ENCODE measurements at places on chromosomes 11 and 22. TPM values are rescaled to one million over a fixed set of nuclear protein-coding genes. Genes with fewer than 3 reads are reported as not detected.

The ARRB1 gene
- total RNA-seq: 27.7 TPM

The OR4A16 gene
- total RNA-seq: not detected

The SLC5A1 gene
- 0.24 TPM for total RNA-seq

The MYEOV gene
- total RNA-seq: 0.11 TPM

The BIRC3 gene
- total RNA-seq: 0.08 TPM

The TRPM5 gene
- not detected for total RNA-seq

The MED15 gene
- 91.2 TPM for total RNA-seq

- DNase-seq: no peak
These were observed 30.0 kb downstream of the MOV10L1 start for GRCh38 chr22:50119768-50120251.

DNA sequence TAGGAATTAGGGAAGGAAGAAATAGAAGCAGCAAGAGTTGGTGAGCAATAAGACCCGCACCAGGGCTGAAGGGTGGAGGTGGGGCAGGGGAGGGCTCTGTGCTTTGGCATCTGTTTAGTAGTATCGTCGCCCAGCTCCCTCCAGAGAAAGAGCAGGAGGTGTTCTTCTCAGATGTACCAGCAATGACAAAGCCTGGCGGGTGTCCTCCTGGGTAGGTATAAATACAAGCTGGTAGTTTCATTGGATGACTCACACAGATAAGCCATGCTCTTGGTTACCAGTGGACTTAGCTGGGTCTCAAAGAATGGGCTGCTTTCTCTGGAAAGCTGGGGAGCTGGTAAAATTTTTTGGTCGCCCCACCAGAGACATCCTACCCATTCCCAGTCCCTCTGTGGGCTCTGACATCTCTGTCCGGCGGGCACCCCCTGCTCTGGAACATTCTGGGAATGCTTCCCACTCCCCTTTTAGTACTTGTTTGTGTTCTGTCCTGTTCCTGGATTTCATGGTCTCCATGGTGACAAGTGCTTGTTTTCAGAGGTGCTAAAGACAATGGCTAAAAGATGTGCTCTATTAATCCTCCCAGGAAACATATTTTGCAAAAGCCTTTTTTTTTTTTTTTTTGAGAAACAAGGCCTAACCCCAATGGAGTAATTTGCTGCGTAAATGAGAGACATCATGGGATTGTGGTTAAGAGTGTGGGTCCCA is 15.4 kb upstream of the TUBA8 start:
- no peak for DNase-seq

- DNase-seq: peak; percentile 89
These were observed 2.8 kb upstream of the CABP7 start for GRCh38 chr22:29716814-29717545.

GRCh38 chr11:123630126-123630608 is 24.3 kb downstream of the SCN3B start:
- peak; percentile 37 for DNase-seq

- DNase-seq: no peak
These were observed 9.0 kb upstream of the ME3 start for GRCh38 chr11:86681483-86681756.

DNA sequence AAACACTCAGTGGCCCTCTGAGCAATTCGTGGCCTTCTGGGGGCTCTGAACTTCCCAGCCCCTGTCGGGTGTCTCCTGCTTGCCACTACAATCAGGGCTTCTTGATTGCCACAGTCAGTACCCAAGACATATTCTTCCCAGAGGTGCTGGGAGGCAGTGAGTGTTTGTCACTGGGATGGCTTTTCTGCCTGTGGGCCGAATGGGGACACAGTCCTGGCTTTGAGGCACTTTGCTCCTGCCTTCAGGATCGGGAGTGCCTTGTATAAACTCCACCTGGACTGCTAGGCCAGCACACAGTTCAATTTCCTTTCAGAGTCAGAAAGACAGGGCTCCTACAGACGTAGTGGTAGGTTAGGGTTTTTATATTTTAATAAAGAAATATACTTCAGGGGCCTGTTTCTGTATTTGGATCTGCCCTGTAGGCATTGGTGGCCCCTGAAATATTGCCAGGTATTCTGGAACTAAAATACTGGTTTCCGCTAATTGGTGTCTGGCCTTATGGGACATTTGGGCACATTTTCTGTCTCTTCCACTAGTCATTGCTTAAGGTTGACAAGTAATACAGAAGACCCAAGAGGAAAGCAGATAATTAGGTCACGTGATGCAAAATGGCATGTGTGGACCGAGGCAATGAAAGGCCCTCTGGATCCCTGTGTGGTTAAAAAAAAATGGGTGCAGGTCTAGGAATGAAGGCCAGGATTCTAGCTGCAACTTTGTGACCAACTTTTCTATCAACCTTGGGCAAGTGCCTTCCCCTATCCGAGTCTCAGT is 98.4 kb upstream of the NARS2 start:
- DNase-seq: no peak

DNA sequence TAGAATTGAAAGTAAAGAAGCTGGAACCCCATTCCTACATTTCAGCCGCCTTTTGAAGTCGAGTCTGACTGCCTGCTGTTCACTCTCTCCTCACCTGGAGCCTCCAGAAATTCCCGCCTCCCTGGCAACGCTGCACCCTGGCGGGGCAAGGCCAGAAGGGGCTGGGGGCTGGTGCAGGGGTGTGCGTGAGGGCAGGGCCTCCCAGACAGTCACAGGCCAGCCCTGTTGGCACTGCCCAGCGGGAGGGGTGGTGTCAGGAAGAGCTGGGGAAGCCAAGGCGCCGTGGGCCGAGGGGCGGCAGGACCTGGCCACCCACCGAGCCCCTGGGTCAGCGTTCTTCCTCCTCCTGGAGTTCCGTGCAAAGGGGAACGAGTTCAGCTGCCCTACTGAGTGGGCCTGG is 123.2 kb downstream of the KCNQ1OT1 start:
- no peak for DNase-seq

- DNase-seq: peak; percentile 85
These were observed 158.7 kb downstream of the RAB38 start for GRCh38 chr11:88016392-88017170.

DNA sequence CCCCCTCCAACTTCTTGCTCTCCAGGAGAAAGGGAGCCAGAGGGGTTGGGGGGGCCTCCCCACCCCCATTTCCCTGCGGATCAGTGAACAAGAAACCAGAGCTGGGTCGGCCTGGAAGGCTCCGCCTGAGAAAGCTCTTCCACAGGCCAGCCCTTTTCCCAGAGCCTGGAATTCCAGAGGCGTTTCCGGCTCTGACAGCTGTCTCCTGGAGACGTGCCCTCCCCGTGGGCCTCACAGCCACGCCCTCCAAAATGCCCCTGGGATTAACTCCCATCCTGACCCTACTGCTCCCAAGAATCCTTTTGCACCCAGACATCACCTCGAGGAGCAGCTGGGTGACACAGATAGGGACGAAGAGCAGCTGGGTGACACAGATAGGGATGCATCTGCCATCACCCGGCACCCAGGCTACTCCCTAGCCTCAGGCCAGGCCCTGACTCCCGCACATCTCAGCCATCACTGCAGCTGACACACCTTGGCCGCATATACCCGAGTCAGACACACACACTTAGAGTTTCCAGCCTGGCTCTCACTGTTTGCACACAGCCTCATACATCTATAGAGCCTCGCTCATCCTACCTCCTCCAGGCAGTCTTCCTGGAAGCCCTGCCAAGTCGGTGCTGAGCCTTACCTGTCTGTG is 7.6 kb upstream of the CDC42EP1 start:
- no peak for DNase-seq

GRCh38 chr22:20509344-20510047 is 2.1 kb downstream of the MED15 start:
- DNase-seq: peak; percentile 90

DNA sequence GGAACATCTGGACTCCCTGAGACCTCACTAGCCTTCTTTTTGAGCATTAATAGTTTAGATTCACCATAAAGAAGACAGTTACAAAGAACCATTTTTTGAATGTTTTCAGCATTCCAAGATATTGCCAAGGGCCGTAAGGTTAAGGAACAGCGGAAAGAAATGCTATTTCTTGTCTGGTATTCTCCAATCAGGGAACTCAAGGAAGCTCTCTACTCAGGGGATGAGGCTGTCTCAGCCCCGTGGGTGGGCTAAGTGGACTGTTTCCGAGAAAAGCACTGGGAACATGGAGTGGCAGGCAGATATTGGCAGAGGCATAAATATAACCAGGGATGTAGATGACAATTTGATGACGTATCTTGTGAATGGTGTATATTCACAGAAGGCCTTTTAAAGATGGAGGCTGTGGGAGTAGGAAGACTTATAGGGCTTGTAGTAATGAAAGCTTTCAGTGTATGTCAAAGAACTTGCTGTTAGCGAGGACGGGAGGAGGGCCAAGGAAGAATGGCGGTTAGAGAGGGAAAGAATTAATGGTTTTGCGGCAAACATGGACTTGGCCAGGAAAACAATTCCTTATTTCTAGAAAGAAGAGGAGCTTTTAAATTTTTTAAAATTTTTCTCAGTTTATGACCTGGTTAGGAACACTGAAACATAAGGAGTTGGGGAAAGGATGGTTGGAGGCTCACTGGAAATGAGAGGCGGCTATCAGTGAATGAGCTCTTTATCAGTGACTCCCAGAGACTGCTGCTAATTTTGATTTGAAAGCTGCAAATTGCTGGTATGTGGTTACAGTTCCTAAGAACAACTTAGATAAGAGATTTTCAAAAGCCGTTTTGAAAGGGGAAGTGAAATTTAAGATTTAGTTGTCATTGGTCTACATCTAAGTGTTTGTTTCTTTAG is 64.6 kb downstream of the ST3GAL4 start:
- peak; percentile 92 for DNase-seq

DNA sequence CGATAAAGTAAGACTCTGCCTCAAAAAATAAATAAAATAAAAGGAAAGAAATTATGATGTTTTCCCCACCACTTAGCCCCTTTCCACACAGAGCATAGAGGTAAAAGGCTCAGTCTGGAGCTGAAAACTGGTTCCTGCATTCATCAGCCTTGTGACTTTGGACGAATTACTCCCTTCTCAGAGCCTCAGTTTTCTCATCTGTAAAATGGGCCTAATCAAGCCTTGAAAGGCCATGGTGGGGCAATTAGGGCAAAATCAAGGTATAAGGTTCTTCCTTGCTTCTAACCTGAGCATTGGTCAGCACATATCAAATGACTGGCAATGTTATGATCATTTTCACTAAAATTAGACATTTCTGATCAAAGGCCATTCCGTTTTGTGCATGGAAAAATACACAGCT is 417.7 kb downstream of the MN1 start:
- no peak for DNase-seq

DNA sequence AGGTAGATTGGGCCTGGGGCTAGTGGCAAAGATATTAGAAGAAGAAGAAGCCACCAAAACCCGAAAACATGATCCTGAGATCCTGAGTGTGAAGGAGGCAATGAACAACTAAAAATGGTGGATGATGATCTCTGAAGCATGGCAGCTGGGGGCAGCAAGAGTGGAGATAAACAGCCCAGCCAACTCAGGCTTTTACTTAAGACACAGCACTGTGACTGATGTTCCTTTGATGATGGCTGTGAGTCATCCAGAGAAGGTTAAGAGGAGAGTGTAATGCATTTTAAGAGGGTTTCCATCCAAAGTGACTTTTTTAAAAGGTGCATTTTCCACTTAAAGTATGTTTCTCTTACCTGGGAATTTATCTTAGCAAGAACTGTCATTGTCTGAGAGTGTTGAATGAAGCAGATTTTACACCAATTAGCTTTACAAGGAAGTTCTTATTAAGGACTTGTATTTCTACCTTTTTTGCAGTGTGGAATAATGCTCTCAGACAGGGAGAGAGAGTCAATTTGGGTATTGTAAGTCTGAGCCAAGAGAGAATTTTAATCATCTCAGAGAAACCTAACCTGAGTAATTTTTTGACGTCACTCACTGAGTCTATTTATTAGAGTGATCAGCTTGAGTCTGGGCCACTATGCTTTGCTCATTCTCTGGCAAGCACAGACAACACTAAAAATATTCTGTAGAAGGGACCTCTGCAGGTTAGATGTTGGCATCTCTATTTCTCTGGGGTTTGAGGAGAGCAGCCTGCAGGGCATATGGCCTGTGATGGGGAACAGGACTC is 14.1 kb upstream of the CALCB start:
- DNase-seq: no peak

DNA sequence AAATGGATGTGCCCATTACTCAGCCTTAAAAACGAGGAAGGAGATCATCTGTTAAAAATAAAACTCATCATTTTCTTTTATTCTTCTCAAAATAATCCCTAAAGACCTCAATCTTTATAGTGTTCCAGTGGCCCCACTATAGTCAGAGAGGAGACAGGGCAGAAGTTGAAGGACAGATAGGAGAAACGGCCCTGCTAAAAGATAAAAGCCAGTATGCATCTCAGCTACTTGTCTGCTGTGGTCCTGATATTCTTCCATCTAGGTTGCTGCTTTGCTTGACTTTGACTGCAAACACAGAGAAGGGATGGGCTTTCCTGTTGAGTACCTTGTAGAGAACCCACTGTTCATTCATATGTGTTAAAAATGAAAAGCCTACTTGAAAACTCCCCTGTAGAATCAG is 31.4 kb downstream of the NF2 start:
- no peak for DNase-seq

GRCh38 chr22:41576877-41577276 is 12.8 kb downstream of the PMM1 start:
- DNase-seq: peak; percentile 79

DNA sequence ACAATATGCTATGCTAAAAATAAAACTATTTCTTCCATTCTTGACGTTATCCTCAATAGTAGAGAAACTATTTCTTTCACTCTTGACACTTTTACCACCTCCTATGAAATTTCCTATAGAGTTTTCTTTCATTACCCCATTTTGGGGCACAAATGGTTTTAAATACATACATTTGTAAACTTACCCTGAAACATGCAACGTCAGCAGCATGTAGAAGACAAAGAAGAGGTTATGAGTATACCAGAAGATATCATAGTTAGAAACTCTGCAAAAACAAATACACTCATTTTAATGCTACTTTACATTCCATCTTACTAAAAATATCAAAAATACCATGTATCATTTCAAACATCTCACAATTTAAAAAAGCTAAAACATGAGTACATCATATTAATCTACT is 69.5 kb downstream of the NOX4 start:
- no peak for DNase-seq

DNA sequence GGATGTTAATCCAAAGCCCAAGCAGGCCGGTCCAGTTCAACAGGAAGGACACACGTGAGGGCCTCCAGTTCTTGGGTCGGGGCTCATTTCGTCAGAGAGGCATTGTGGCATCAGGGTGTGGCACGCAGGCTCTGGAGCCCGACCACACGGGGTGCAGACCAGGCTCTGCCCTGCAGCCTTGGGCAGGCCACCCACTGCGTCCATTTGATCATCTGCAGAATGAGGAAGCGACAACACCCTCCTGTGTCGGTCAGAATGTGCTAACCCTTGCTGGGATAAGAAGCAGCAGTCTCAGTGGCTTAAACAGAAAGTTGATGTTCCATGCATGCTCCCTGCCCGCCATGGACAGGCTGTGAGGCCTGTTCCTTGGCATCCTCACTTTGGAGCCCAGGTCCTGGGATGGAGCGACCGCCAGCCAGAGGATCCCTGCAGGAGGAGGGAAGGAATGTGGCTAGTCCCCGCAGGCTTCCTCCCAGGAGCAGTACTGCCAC is 10.8 kb downstream of the RIBC2 start:
- no peak for DNase-seq

All from SK-MEL-5 (cell line).